IMR-90 (cell line): ENCODE measurements at places on chromosomes 2 and 18. TPM values are rescaled to one million over a fixed set of nuclear protein-coding genes. Genes with fewer than 3 reads are reported as not detected.

DNA sequence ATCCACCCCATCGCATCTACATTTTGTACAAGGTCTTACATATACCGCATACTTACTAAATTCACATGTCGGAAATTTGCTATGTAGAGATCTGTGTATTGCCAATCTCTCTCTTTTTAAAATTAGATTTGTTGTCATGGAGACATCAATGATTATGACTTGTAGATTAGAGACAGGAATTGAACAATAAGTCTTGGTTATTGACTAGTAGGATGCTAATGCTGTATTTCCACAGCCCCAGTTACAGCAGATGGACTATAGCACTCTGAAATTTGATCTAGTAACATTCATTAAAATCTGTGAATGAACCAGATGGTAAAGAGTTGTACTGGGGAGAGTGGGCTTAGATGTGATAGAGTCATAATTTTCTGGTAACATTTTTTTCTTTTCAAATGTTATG lies 805.7 kb downstream of the SLC4A3 start:
- H3K36me3 ChIP-seq, result no peaks in the 10 kb centered on the region
- DNase-seq, result no peak
- no peak overlapping the region for H3K27ac ChIP-seq
- peaks cover 5% of the 10 kb centered on the region for H3K4me1 ChIP-seq

DNA sequence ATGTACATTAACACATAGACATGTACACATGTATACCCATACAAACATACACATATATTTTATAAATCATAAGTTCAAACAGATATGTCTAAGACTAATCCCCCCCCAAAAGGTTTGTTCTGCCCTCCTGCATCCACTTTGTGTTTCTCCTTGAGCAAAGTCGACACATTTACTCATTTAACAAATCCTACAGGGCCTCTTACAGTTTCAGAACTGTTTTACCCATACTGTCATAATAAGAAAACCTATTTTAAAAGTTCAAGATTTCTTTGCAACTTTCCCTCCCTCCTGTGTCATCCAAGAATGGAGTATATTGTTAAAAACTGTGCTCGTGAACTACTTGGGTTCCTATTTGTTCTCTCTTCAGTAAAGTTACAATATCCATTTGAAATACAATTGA lies 166.7 kb downstream of the L3MBTL4 start:
- H3K27ac ChIP-seq, result no peak overlapping the region
- H3K4me1 ChIP-seq, result no peaks in the 10 kb centered on the region
- DNase-seq, result no peak
- H3K27me3 ChIP-seq, result no peaks in the 10 kb centered on the region
- H3K4me3 ChIP-seq, result no peak overlapping the region
- H3K36me3 ChIP-seq, result no peaks in the 10 kb centered on the region

DNA sequence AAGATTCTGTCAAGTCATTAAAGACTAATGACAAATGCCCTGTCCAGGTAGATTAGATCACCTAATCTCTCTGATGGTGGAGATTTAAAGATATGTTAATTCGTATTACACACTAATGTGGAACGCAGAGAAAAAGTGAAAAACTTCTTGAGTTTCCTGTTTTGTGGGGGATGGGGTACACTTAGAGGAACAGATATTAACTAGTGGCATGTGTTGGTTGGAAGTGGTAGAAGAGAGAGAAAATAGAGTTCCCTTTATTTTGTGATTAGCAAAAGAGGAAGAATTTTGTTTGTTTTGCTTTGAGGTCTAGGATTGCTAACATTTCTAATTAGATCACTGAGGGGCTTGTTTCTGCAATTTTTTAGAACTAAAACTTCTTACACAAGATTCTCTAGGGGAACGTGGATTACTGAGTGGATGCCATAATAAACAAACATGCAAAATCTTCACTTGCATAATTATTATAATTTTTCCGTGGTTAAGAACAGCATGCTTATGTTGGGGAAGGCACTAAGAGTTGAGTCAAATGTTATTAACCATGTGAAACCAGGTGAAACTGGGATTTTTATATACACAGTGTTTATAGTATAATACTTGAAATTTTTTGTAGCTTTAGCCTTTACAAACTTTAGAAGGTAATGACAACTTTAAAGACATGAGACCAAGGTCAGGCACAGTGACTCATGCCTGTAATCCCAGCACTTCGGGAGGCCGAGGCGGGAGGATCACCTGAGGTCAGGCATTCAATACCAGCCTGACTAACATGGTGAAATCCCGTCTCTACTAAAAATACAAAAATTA lies 97.4 kb upstream of the STK17B start:
- H3K4me3 ChIP-seq, result no peak overlapping the region
- no peaks in the 10 kb centered on the region for H3K27me3 ChIP-seq
- no peaks in the 10 kb centered on the region for H3K36me3 ChIP-seq

DNA sequence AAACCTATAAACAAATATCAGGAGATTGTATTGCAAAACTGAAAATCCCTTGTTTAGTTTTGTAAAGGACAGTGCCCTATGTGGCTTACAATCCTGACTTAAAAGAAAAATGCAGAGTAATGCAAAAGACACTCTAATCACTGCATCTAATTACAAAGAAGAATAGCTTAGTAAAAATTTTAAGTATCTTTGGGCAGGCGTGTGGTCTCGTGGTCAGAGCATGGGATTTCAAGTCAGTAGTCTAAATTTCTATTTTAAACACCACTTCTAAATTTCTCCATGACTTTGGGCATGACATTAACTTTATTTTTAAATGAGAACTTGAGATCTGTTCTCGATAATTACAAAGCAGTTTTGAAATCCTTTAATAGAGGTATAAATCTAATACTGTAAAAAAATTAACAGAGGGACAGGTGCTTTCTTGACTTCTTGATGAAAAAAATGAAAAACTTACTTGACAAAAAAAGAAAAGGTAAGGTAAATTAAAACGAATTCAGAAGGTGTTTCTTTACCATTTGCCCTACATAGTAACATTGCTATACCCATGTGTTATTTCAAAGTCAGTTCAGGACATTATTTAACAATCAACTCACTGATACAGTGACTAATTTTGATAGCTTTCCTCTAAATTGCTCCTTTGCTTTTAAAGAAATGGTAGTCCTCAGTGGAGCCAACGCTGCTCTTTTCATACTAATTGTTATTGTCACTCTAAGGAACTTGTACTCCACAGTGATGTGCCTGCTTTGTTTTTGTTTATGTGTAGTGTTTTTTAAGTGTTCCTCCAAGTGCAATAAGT lies 17.6 kb upstream of the FTCDNL1 start:
- peaks cover 2% of the 10 kb centered on the region; the same call in 1 of the 2 replicates for H3K27me3 ChIP-seq
- H3K4me3 ChIP-seq, result no peak overlapping the region
- H3K4me1 ChIP-seq, result no peaks in the 10 kb centered on the region
- no peaks in the 10 kb centered on the region for H3K36me3 ChIP-seq

DNA sequence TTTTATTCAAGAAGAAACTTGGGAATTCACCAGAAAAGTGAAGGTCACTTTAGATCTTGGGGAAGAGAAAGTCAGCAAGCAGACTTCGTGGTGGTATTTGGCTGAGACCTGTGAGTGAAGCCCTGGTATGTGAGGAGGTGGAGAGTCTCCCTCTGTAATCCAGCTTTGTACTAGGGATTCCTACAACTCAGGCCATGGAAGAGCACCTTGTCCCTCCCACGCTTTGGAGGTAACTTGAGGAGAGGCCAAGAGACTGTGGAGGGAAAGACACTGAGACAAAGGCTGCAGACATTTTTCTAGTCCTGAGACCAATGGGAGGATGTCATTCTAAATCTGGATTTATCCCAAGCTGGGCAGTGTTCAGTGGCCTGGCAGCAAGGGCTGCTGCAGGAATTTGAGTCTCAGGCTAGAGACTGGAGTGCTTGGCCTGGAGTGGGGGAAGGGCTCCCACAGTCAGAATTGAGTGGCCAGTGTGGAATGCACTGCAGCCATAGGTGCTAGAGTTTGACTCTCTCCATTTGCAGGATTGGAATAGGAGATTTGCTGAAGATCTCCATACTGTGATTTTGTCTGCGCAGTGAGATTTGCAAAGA lies 219.0 kb downstream of the ACTR3 start:
- no peaks in the 10 kb centered on the region for H3K27me3 ChIP-seq
- no peak overlapping the region for H3K27ac ChIP-seq
- no peaks in the 10 kb centered on the region for H3K36me3 ChIP-seq
- no peaks in the 10 kb centered on the region for H3K4me1 ChIP-seq
- no peak overlapping the region for H3K4me3 ChIP-seq

DNA sequence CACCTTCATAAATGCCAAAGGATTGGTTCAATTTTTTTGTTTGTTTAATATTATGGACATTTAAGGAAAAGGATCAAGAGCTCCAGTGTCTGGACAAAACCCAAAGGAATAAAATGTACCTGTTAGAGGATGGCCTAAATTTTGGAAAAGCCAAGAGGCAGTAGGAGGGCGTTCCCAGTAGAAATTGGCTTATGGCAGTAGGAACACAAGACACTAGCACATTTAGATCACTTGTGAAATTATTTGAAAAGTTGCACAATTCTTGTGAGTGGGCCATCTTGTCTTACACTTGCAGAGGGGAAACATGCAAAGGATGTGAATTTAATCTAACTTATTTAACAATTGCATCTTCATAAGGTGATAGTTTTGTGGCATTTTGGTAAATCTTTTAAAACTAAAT lies 3.2 kb downstream of the BZW1 start:
- no peak for DNase-seq
- no peaks in the 10 kb centered on the region for H3K27me3 ChIP-seq
- H3K4me1 ChIP-seq, result peaks cover 7% of the 10 kb centered on the region
- H3K36me3 ChIP-seq, result peaks cover 29% of the 10 kb centered on the region
- H3K4me3 ChIP-seq, result no peak overlapping the region
- no peak overlapping the region for H3K27ac ChIP-seq

GRCh38 chr2:46294176-46294836 lies 2.9 kb upstream of the EPAS1 start:
- DNase-seq, result no peak
- H3K4me3 ChIP-seq, result no peak overlapping the region
- H3K27ac ChIP-seq, result no peak overlapping the region
- H3K4me1 ChIP-seq, result 0 out of 2 replicates have a peak, but pooled peaks cover 5% of the 10 kb centered on the region
- no peaks in the 10 kb centered on the region for H3K36me3 ChIP-seq
- no peaks in the 10 kb centered on the region for H3K27me3 ChIP-seq

DNA sequence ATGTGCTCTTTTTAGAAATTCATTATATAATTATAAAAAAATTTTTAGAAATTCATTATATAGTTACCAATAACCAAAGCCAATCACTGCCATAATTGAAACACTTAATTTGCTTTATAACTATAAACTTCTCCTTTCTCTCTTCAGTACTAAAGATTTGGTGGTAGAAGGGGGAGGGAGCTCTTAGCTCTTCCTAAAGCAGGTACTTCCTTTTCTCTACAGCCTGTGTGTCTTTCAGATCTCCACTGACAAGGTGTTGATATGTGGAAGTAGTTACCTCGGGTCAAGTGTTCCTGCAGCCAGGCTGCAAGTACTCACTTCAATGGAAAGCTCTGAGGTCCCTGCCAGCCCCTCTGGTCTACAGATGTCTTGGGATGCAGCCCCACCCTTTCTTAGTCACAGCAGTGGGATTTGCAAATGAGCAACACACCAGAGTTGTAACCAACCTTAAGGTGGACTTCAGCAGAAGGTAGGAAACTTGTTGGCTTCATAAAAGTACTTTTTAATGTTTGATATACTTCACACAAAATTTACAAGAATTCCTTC lies 690.0 kb downstream of the ARHGAP15 start:
- DNase-seq, result no peak
- no peaks in the 10 kb centered on the region for H3K4me1 ChIP-seq
- no peak overlapping the region for H3K4me3 ChIP-seq
- no peaks in the 10 kb centered on the region for H3K36me3 ChIP-seq

GRCh38 chr2:16325016-16325975 lies 340.3 kb downstream of the CYRIA start:
- no peaks in the 10 kb centered on the region for H3K36me3 ChIP-seq
- no peaks in the 10 kb centered on the region for H3K27me3 ChIP-seq
- no peak overlapping the region for H3K27ac ChIP-seq

DNA sequence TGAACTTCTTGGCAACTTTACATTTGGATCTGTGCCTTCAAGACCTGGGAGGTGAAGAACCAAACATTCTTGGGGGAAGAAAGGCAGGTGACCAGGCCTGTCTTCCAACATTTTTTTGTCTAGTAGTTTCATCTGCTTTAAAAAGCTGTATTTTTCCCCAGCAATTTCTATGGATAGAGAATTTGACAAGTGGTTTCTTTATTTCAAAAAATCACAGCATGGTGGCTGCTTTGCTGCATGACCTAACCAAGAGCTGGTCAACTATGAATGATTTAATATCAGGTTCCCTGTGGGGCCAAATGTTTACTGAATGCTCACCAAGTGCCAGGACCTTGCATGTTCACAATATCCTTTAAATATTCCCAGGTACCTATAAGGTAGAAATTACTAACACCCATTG lies 19.1 kb downstream of the LRP2 start:
- DNase-seq, result no peak
- H3K4me1 ChIP-seq, result no peaks in the 10 kb centered on the region
- no peak overlapping the region for H3K4me3 ChIP-seq
- no peaks in the 10 kb centered on the region for H3K27me3 ChIP-seq

GRCh38 chr18:79393181-79393634 lies 2.5 kb upstream of the NFATC1 start:
- H3K36me3 ChIP-seq, result no peaks in the 10 kb centered on the region
- H3K4me1 ChIP-seq, result peaks cover 4% of the 10 kb centered on the region
- peaks cover 32% of the 10 kb centered on the region for H3K27me3 ChIP-seq
- H3K27ac ChIP-seq, result no peak overlapping the region

- no peaks in the 10 kb centered on the region for H3K27me3 ChIP-seq
- no peak overlapping the region for H3K4me3 ChIP-seq
- no peak for DNase-seq
- peaks cover 24% of the 10 kb centered on the region for H3K4me1 ChIP-seq
- peaks cover 16% of the 10 kb centered on the region for H3K36me3 ChIP-seq
- no peak overlapping the region for H3K27ac ChIP-seq
These were observed 45.9 kb downstream of the CYRIA start for GRCh38 chr2:16619576-16620245.

- peak; percentile 49 for DNase-seq
- no peak overlapping the region for H3K4me3 ChIP-seq
- H3K36me3 ChIP-seq, result peaks cover 12% of the 10 kb centered on the region
- H3K27me3 ChIP-seq, result no peaks in the 10 kb centered on the region
These were observed 56.8 kb downstream of the ATF2 start for GRCh38 chr2:175111200-175111657.

DNA sequence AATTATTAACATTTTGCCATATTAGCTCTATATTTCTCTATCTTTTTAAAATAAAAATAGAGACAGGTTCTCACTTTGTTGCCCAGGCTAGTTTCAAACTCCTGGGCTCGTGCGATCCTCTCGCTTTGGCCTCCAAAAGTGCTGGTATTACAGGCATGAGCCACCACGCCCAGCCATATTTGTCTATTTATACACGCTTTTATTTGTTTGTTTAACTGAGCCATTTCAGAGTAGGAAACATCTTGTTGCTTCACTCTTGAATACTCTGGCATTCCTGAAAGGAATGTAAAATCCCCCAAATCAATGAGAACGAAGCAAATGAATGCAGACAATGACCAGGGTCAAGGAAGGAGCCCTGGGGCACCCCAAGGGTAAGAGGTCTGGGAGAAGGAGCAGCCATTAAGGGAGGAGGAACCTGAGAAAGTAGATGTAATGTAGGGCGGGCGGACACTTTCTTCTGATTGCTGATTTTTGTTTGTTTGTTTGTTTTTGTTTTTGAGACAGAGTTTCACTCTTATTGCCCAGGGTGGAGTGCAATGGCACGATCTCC lies 31.7 kb upstream of the RAB1A start:
- no peak overlapping the region for H3K27ac ChIP-seq
- H3K36me3 ChIP-seq, result no peaks in the 10 kb centered on the region
- DNase-seq, result no peak
- no peaks in the 10 kb centered on the region for H3K4me1 ChIP-seq

Gene CHRNG
- not detected in 2 replicates for total RNA-seq

Gene PRPF40A
- 150 and 168 TPM in 2 replicates for total RNA-seq

Gene KCNG2
- not detected in 2 replicates for total RNA-seq

Gene NRP2
- 43.3 and 46.4 TPM in 2 replicates for total RNA-seq

Gene CCDC85A
- 2.2 and 2.8 TPM in 2 replicates for total RNA-seq

Gene FOSL2
- total RNA-seq, result 31.4 and 32.2 TPM in 2 replicates
